Stromal cell of bone marrow (primary cell): ENCODE measurements at places on chromosomes 2 and 18.

DNA sequence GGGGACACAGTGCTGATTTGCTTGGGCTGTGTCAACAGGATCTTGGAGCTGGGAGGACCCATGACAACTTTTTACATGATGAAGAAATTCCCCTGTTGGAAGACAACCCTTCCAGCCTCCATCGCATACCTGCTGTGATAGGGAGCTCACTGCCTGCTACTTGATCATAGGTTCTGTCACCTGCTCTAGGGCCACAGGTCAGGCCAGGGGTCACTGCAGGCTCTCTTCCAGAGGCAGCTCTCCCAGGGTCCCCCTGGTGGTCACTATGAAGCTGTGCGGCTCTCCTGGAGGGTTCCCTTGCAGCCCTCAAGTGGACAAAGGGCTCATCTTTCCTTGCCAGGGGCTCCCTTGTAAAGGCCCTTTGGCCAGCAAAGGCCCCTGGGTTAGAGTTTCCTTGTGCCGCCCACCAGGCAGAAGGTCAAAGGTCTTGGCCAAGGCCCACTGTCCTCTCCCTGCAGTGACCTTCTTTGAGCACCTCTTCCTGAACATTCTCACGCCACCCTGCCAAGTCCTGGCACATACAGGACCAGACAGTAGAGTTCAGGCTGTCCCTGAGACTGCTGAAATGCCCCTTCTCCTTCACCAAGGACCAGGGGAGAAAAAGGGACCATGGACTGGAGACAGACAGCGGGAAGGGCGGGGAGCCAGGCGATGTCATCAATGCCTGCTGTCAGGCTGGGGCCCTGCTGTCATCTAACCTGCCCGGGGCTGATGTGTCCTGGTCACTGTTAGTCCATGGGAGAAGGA lies 345.1 kb downstream of the DYSF start:
- no peak for DNase-seq

DNA sequence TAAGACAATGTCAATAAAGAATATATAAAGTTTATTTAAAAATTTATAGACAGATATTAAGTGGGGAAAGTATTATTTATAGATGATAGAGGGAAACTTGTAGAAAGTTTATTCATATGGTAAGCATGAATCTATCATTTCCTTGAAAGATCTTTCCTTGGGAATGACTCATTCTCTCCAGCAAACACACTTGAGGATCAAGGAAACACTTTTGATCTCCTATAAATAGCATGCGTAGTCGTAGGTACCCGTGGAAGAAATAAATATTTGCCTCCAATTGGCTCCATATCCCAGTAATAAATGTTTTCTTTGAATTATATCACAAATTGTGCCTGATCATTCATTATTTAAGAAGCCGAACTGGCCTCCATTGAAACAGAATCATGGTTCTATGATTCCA lies 483.4 kb downstream of the RNF144A start:
- no peak for DNase-seq

DNA sequence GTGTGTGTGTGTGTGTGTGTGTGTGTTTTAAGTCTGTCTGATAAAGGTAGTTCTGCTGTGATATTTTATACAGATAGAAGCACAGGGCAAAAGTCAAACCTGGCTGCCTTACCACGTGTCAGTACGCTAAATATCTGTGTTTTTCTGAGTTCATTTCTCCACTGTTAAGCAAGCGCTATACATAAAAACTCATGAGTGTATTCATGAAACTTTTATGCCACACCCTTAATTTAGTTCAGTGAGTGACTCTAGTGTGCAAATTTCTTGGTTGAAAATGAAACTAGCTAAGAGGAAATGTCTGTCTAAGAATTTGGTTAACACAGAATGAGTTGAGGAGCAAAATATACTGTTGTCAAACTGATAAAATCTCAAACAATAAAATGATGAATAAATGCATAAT lies 11.2 kb downstream of the CASP10 start:
- no peak for DNase-seq

DNA sequence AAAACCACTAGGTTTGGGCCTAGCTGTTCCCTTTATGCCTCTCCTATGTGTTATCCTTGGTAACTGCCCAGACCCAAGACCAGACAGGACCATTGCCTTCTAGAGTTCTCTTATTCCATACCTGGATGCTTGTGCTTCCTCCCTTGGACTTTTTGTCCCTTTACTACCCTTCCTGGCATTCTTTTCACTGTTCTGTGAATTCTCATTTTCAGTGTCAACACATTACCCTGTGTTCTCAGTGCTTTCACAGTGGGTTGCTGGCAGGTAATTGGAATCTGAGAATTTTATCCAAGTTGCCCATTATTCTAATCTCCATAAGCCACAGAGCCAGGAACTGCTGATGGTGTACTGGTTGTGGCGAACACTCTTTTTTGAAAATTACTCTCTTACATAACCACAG lies 41.7 kb downstream of the ZDBF2 start:
- DNase-seq, result no peak

GRCh38 chr2:20509770-20510490 lies 63.1 kb downstream of the RHOB start:
- no peak for DNase-seq

DNA sequence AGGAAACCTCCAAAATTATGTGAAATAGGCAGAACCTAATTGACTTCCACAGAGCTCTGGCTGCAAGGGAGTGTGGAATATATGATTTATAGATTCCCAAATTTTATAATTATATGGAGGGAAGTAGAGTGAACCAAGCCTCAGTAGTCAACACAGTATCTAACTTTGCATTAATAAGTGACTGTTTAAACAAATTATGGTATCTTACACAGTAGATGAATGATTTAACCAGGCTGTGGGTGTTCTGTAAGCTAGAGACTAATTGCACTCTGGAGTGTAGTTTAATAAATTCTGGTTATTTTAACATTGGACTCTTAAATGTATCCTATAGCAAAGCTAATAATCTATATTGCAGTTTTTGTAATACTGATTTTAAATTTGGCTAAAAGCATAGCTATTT lies 183.5 kb downstream of the KIAA1328 start:
- no peak for DNase-seq

- peak; percentile 90 for DNase-seq
These were observed 43.9 kb downstream of the ACSL3 start for GRCh38 chr2:222904557-222905258.

DNA sequence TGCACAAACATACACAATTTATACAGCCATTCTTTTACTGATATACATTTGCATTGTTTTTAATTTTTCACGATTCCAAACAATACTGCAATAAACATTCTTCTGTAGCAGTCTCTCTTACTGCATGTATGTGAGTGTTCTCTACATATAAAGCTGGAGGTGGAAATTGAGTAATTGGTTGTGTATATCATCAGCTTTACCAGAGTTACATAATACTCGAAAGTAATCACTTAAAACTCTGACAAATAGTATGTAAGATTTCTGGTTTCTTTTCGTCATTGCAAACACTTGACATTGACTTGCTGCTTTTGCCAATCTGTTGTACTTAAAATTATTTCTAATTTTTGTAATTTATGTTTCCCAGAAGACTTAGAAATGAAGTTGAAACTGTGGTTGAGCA lies 110.2 kb downstream of the TDRD15 start:
- DNase-seq, result no peak
